ENCODE measurements at places on chromosomes 11 and 22. TPM values are rescaled to one million over a fixed set of nuclear protein-coding genes. Genes with fewer than 3 reads are reported as not detected.

- DNase-seq, result no peak
- no peak overlapping the region for H3K27ac ChIP-seq
- no peaks in the 10 kb centered on the region for H3K27me3 ChIP-seq
- H3K36me3 ChIP-seq, result no peaks in the 10 kb centered on the region
- H3K4me3 ChIP-seq, result no peak overlapping the region
These were observed 300.4 kb downstream of the TTC28 start for GRCh38 chr22:28379075-28379779.

DNA sequence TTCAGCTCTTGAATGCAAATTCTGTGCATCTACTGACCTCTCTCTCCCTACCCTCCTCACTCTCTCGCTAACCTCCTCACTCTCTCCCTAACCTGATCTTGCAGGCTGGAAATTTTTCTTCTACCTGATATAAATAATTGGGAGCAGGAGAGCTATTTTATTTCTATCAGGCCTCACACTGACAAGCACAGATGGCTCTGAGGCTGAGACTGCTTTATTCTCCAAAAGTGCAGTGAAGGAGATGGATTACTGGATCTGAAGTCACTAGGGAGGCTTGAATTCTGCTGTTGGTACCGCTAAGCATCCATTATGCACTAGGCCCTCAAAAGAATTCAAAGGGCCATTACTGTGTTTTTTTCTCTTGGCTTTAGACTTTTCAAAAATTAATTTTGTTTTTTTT lies 19.4 kb upstream of the LDHA start:
- H3K27ac ChIP-seq, result no peak overlapping the region
- no peaks in the 10 kb centered on the region for H3K4me1 ChIP-seq
- no peak for DNase-seq
- no peak overlapping the region for H3K4me3 ChIP-seq
- no peaks in the 10 kb centered on the region for H3K36me3 ChIP-seq

GRCh38 chr11:122723576-122723975 lies 68.1 kb downstream of the UBASH3B start:
- no peak overlapping the region for H3K4me3 ChIP-seq
- H3K4me1 ChIP-seq, result peaks cover 20% of the 10 kb centered on the region
- no peak for DNase-seq
- no peak overlapping the region for H3K27ac ChIP-seq

GRCh38 chr22:30186041-30186440 lies 60.5 kb downstream of the LIF start:
- H3K4me3 ChIP-seq, result no peak overlapping the region
- H3K27ac ChIP-seq, result no peak overlapping the region
- peaks cover 6% of the 10 kb centered on the region for H3K4me1 ChIP-seq
- H3K36me3 ChIP-seq, result no peaks in the 10 kb centered on the region
- no peaks in the 10 kb centered on the region for H3K27me3 ChIP-seq

- no peak overlapping the region for H3K27ac ChIP-seq
- H3K4me3 ChIP-seq, result no peak overlapping the region
- H3K27me3 ChIP-seq, result no peaks in the 10 kb centered on the region
- no peaks in the 10 kb centered on the region for H3K4me1 ChIP-seq
- DNase-seq, result no peak
These were observed 1168.2 kb downstream of the BRD1 start for GRCh38 chr22:48659404-48659996.

- no peaks in the 10 kb centered on the region for H3K4me1 ChIP-seq
- H3K27ac ChIP-seq, result no peak overlapping the region
- no peaks in the 10 kb centered on the region for H3K27me3 ChIP-seq
- H3K36me3 ChIP-seq, result no peaks in the 10 kb centered on the region
- no peak overlapping the region for H3K4me3 ChIP-seq
- no peak for DNase-seq
These were observed 4.9 kb downstream of the IFT46 start for GRCh38 chr11:118560806-118561205.

DNA sequence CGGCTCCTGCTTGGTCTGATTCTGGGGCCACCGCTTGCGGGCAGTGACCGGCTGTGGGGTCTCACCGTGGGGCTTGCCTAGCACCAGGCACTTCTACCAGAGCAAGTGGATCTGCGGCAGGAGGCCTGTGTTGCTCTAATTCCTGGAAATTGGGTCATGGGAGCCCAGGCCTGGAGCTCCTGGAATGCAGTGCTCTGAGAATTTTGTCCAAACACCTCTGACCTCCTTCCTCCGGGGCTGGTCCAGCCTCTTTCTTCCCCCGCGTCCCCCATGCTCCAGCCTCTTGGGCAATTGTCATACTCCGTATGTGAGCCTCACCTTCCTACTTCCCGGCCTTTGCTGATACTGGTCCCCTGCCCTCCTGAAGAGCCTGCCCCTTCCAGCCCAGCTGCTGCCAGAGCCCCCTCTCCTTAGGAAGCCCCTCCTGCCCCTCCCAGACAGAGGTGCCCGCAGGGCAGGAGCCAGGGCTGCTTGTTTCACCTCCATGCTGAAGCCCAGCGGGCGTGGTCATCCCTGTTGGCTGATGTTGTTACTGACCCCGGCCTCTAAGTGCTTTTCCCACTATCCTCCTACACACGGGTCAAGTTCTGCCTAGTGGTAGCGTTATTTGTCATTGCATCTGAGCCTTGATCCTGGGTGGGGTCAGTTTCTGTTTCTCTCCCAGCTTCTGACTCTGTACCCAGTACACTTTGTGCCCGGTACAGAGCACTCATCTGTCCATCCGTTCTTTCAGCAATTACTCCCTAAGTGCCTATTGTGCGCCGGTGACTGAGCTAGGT lies 9.6 kb downstream of the MGAT3 start:
- H3K4me3 ChIP-seq, result no peak overlapping the region
- no peaks in the 10 kb centered on the region for H3K36me3 ChIP-seq
- H3K4me1 ChIP-seq, result peaks cover under 1% of the 10 kb centered on the region
- no peak overlapping the region for H3K27ac ChIP-seq

DNA sequence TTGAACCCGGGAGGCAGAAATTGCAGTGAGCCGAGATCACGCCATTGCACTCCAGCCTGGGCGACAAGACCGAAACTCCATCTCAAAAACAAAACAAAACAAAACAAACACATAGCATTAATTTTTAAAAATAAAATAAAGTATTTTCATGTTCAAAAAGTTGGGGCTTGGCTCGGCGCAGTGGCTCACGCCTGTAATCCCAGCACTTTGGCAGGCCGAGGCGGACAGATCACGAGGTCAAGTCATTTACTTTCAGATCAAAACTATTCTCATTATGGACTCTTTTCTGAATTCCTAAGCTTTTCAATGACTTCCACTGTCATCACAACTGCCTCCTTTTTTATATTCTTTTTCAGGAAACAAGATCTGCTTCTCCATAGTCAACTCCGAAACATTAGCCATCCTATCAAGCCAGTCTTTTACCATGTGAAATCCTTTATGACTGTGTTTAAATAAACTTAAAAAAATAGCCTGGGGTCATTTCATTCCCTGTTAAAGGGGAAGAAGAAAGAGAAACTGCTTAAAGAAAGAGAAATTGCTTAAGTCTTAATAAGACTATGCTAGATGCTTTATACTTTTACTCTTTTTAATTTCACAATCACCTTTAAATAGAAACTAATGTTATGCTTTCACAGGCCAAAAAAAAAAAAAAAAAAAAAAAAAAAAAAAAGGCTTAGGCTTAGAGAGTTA lies 13.1 kb upstream of the CHRNA10 start:
- peaks cover 4% of the 10 kb centered on the region for H3K4me1 ChIP-seq
- H3K36me3 ChIP-seq, result peaks cover 44% of the 10 kb centered on the region
- no peak overlapping the region for H3K27ac ChIP-seq
- no peak for DNase-seq

DNA sequence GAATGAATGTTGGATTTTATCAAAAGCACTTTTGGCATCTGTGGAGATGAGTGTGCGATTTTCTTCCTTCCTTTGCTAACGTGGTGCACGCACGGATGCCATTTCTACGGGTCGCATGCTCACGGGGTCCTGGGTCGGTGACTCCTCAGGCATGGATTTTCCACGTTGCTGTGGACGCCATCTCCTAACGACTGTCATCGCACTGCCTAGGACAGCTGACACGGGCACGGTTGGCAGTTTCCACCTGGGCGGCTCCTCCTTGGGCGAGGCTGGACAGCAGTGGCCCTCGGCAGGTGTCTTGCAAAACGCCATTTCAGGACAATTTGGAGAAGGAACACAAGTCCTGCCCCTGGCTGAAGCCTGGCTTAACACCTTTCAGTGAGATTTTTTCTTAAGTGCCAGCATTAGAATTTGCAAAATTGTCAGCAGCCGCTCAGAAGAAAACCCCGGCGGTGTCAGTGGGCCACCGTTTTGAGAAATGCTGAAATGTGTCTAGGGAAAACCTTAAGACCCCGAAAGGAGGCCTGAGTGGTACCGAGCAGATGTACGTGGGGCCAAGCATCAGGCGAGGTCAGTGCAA lies 34.7 kb upstream of the TOLLIP start:
- H3K4me3 ChIP-seq, result no peak overlapping the region
- no peaks in the 10 kb centered on the region for H3K27me3 ChIP-seq
- no peak for DNase-seq
- H3K4me1 ChIP-seq, result no peaks in the 10 kb centered on the region

GRCh38 chr11:2151500-2152257 lies 9.3 kb downstream of the INS start:
- DNase-seq, result peak; percentile 81
- H3K27me3 ChIP-seq, result no peaks in the 10 kb centered on the region

GRCh38 chr11:6611963-6612212 lies 128 bp downstream of the TAF10 start:
- peak overlapping the region; percentile 91 for H3K27ac ChIP-seq
- H3K27me3 ChIP-seq, result no peaks in the 10 kb centered on the region
- H3K4me1 ChIP-seq, result peaks cover 29% of the 10 kb centered on the region
- DNase-seq, result no peak
- H3K36me3 ChIP-seq, result peaks cover 7% of the 10 kb centered on the region
- peak overlapping the region; percentile 68 for H3K4me3 ChIP-seq

GRCh38 chr11:123188508-123189165 lies 6.4 kb downstream of the CLMP start:
- H3K36me3 ChIP-seq, result no peaks in the 10 kb centered on the region
- H3K4me3 ChIP-seq, result no peak overlapping the region
- H3K27me3 ChIP-seq, result no peaks in the 10 kb centered on the region
- no peak overlapping the region for H3K27ac ChIP-seq

DNA sequence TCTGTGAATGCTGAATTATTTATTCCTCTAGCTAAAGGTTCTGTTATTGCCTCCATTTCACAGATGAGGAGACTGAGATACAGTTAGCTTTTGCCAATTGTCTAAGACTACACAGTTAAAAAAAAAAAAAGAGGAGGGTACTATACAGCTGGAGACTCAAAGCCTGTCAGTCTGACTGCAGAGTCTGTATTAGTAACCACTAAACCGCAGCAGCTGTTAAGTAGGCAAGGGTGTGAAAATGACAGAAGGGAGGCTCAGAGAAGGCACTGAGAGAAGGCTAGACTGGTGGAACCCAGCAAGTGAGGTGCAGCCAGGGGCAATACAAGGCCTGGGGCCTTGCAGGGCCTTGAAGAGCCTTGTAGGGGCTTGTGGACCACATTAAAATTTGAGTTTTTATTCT lies 181.2 kb downstream of the CSNK2A3 start:
- H3K36me3 ChIP-seq, result no peaks in the 10 kb centered on the region
- H3K4me3 ChIP-seq, result no peak overlapping the region
- no peaks in the 10 kb centered on the region for H3K27me3 ChIP-seq
- peaks cover 20% of the 10 kb centered on the region for H3K4me1 ChIP-seq
- DNase-seq, result peak; percentile 28

- H3K27ac ChIP-seq, result no peak overlapping the region
- no peaks in the 10 kb centered on the region for H3K36me3 ChIP-seq
- no peak overlapping the region for H3K4me3 ChIP-seq
- no peaks in the 10 kb centered on the region for H3K27me3 ChIP-seq
- H3K4me1 ChIP-seq, result no peaks in the 10 kb centered on the region
These were observed 28.2 kb downstream of the CARD18 start for GRCh38 chr11:105111145-105111944.

- H3K4me3 ChIP-seq, result no peak overlapping the region
- H3K27me3 ChIP-seq, result no peaks in the 10 kb centered on the region
These were observed 3.3 kb downstream of the SEC14L2 start for GRCh38 chr22:30400159-30400558.

GRCh38 chr11:69578167-69578566 lies 62.8 kb upstream of the CCND1 start:
- H3K27me3 ChIP-seq, result peaks cover 2% of the 10 kb centered on the region
- H3K4me3 ChIP-seq, result no peak overlapping the region
- no peak for DNase-seq
- H3K36me3 ChIP-seq, result no peaks in the 10 kb centered on the region
- H3K27ac ChIP-seq, result no peak overlapping the region

The HBB gene
- total RNA-seq, result 56.2 TPM

The SLC22A25 gene
- not detected for total RNA-seq

The MS4A4A gene
- total RNA-seq, result 0.95 TPM

The SYVN1 gene
- total RNA-seq, result 84.6 TPM

The SPDYC gene
- total RNA-seq, result not detected

The RASL10A gene
- total RNA-seq, result 1.7 TPM
